ENCODE measurements at places on chromosomes 3 and 15.
A peak's percentile ranks its signal among the peaks of the same experiment; 100 is the strongest.

- DNase-seq = no peak
These were observed 162.8 kb upstream of the ZNF385D start for GRCh38 chr3:21913791-21914190.

DNA sequence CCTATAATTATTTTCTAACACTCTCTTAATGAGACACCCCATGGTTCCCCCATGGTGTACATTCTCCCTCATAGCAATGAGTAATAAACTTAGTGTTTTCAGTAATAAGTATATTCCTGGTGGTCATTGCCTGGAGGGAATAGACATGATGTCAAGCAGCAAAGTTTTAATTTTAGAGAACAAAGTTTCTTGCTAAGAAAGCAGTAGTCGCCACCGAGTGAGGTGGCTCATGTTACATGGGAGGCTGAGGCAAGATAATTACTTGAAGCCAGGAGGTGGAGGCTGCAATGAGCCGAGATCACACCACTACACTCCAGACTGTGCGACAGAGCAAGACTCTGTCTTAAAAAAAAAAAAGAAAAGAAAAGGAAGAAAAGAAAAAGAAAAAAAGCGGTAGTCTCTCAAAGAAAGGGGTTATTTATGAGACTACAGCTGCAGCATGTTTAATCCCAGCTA lies 2.4 kb upstream of the ELP6 start:
- no peak for DNase-seq

DNA sequence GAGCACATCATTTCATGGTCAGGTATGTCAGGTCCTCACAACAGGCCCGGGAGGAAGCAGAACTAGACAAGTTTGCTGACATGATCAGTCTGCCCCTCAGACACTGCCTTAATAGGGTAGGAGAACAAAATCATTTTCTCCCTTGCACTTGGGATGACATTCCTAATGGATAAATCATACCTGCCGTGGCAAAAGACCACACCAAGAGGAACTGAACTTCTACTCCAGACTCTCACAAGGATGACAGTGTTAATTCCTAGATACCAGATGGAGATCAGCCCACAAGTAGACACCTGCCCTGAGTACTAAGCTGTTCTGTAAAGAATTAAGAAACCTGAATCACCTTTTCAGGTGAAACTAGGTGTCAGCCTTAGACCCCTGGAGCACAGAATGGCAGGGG lies 19.5 kb downstream of the SIAH2 start:
- DNase-seq = no peak

DNA sequence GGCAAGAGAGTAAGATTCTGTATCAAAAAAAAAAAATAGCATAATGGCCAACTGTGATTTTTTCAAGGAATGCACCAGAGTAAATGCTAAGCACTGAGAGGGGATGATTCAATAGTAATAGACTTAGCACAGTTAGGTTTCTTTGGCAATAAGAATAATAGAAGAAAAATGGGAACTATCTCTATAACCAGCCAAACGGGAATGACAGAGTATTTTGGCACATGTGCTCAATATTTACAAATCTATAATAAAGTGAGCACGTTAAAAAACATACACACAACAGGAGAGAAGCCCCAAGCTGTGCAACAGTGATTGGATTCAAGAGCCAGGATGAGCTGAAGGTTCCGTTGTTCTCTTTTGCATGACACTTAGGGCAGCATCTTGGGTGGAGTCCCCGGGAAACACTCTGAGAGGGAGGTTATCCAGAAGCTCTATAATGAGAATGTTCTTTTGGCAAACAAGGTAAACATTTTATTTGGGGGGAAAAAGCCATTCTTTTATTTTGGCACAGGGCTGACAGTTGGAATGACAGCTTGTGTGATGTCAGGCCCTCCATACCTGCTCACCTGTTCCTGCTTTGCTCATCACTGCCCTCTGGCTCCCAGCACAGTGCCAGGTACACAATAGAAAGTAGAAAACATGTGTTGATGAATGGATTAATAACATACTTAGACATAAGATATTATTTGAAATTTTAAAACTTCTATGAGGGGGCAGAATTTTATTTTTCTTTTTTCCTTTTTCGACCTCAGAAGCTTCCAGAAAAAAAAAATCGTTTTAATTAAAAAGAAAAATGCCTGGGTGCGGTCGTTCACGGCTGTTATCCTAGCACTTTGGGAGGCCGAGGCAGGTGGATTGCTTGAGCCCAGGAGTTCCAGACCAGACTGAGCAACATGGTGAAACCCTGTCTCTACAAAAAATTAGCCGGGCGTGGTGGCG lies 44.0 kb upstream of the MUC4 start:
- no peak for DNase-seq

- DNase-seq = no peak
These were observed 106.0 kb upstream of the TRIM42 start for GRCh38 chr3:140571836-140572235.

DNA sequence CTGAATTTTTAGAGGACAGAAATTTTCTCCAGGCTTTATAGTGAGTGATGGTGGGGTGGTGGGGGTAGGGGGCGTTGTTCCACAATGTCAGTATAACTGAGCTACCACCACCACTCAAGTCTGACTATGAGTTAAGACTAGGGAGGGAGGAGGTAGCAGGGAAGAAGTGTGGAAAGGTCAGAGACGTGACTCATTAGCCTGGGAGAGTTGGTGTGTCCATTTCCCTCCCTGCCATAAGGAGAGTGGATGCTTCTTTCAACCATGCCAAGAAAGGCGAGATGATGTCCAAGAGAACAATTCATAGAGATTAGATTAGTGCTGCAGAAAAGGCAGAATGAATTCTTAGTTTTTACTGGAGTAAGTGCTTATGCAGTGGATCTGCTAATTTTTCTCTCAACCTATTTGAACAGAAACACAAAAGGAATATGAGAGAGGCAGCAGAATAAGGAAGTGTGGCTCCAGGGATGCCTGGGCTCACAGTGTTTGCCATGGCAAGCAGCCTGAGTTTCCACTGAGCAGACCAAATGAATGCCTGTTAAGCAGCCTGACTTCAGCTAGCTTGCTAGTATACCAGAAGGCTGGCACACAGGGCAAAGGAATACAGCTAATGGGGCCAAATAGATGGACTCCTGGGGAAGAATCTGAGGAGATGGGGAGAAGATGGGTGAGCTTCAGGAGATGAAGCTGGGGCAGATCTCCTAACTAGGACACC lies 708.9 kb downstream of the NTRK3 start:
- DNase-seq = no peak

GRCh38 chr15:47548231-47548630 lies 169.1 kb upstream of the SEMA6D start:
- no peak for DNase-seq

GRCh38 chr3:152797751-152798432 lies 37.0 kb upstream of the P2RY1 start:
- DNase-seq = no peak

DNA sequence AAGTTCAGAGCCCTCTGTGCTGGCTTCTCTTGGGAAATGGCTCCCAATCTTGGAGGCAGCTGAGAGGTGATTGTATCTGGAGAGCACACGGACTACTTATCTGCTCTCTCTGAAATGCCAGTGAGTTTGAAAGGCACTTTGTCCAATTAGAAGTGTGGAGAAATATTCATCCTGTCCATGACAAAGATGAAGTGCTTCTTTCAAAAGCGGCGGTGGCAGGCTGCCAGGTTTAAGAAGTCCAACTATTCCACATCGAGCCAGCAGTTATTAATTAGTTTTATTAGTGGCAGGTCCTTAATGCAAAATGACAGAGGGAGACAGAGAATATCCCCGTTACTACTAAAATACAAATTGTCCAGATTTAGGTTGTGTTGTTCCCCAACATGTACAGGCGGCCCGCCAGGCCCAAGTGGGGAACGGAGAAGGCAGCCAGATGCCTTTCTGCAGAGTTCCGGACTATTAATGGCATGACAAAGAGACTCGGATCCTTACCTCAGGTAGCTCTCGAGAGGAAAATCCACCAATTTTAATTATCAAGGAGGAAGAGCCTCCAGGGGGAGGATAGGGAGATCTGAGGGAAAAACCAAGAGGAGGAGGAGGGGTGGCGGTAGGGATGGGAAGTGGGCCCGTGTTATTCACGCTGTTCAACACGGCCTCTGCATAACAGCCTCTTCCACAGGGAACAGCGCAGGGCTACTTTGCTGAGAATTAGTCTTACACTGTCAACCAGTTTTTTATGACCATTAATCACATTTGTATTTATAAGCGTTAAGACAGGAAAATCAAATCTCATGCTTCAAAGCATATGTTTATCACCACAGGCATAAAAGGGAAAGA lies 42.0 kb downstream of the RORA start:
- no peak for DNase-seq

GRCh38 chr3:10495003-10495402 lies 10.4 kb downstream of the ATP2B2 start:
- DNase-seq = no peak

DNA sequence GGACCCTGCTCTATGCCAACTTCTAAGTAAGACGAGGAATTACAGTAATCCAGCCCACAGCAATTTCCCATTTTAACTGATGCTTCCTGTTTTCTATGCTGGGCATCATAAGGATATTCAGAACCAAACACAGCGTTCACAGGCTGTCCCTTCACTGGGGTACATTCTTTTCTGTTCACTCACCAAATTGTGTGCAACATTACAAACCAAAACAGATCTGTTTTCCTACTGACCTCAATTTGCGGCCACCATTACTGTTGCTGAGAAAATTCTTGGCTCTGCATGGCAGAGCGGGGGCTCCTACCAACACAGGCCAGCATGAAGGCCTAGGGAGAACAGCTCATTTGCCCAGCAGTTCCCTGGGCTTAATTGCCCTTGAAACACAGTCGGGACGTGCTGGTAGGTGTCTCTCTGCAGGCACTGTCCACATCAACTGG lies 76.5 kb downstream of the MYO1E start:
- DNase-seq = no peak

- DNase-seq = no peak
These were observed 12.0 kb upstream of the XXYLT1 start for GRCh38 chr3:195282961-195283360.

GRCh38 chr15:36358094-36358493 lies 221.3 kb upstream of the CDIN1 start:
- no peak for DNase-seq

DNA sequence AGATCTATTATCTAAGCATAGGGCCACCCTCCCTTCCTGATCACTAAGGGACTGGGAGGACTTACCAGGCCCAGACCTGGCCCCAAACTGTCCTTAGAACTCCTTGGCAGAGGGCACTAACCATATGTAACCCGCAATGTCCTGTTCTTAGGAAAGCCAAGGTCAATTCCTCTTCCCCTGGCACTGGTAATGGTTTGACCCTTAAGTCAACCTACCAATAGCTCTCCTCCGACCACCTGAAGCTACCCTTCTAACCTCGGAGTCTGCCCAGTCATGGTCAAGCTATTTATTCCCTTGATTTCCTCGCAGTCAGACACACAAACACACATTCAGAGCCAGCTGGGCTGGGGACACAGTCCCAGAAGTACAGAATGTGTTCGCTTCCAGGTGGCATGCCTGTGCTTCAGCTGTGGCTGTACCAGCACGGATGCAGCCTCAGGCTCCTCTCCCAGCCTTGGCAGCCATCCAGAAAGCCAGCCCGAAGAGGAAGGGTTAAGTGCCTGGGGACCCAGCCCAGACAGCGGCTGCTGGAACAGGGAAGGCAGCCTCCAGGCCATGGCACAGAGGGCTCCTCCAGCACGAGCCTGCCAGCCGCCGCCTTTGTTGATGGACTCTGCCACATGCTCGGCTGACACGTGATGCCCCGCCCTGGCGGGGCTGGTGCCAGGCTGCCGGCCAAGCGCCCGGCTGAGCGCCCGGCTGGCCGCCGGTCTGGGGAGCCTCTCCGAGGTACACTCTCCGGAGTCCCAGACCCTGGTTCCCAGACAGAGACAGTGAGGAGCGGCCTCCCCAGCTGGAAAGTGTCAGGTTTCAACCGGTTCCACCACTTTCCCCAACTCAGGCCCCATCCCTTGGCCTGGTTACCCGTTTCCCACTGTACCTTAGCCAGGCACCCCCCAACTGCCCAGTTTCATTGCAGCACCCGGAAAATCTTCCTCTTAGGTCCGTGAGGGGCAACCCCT lies 5.5 kb downstream of the BMF start:
- DNase-seq = no peak

- DNase-seq = no peak
These were observed 289.1 kb upstream of the MCTP2 start for GRCh38 chr15:93942269-93942694.

GRCh38 chr15:40279437-40280141 lies 3.3 kb downstream of the ANKRD63 start:
- peak; percentile 66 for DNase-seq

DNA sequence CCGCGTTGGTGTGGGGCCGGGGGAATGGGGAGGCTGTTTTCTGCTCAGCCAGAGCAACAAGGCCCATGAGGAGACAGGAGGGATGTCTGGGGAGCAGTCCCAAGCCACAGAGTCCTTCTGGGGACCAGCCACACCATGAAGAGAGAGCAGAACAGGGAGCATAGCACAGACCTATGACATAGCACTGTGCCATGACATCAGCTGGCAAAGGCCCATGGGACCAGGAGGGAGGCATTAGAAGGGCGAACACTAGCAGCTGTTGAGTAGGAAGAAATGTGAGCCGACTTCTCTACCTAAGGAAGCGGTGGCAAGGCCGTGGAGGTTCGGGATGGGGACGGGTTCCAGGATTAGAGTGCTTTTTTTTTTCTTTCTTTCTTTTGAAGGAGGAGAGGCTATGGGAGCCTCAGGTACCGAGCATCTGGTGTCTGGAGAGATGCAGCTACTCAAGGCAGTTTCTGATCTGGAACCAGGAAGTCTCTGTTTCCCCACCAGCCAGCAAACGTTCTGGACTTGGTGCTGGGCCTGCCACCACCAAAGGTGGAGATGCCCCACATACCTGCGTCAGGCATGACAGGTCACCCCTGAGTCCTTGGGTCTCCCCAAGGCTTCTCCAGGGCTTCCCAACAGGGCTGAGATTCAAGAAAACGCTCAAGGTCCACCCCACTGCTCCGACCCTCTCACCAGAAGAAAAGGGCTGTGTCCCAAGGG lies 77.3 kb upstream of the CGNL1 start:
- DNase-seq = no peak

- no peak for DNase-seq
These were observed 93.1 kb downstream of the STAG1 start for GRCh38 chr3:136658946-136659682.

GRCh38 chr15:80161468-80162016 lies 8.7 kb downstream of the FAH start:
- DNase-seq = no peak

GRCh38 chr3:123880998-123881561 lies 3.1 kb downstream of the MYLK start:
- no peak for DNase-seq

- no peak for DNase-seq
These were observed 6.7 kb upstream of the CCR1 start for GRCh38 chr3:46214751-46215352.

DNA sequence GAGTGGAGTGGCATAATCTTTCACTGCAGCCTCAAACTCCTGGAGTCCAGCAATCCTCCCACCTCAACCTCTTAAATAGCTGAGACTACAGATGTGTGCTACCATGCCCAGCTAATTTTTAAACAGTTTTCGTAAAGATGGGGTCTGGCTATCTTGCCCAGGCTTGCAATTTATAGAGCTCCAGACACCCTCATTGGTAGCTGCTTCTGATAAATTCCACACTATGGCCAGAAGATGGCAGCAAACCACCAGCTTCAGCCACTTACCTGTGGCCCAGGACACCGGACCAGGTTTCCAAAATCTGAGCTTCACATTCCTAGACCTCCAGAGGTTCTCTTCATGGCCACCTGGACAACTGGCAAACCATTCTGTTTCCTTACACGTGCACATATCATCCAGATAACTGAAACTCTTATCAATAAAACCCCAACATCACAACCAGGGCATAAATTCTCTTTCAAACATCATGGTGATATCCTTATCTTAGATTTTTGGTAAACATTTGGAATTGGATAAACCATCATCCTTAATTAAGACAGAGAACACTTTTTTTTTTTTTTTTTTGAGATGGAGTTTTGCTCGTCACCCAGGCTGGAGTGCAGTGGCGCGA lies 28.9 kb downstream of the FBXW12 start:
- peak; percentile 58 for DNase-seq

Data from activated gamma-delta T cell treated with Interleukin-2 at 50 U/mL for 16 hours (primary cell).